ENCODE measurements at places on chromosomes 7 and 10.
A peak's percentile ranks its signal among the peaks of the same experiment; 100 is the strongest.

DNA sequence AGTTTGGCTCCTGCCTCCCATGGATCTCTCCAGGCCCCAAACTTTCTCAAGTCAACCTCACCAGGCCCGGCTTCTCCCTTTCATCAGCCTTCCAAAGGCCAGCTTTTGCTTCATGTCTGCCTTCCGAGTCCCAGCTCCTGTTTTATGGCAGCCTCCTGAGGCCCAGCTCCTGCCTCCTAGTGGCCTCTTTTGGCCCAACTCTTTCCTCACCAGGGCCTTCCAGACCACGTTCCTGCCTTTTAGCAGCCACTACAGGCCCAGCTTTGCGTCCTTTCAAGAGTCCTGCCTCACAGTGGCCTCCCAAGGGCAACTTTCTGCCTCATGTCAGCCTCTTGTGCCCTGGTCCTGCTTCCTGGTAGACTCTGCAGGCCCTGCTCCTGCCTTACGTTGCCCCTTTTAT is 15.3 kb upstream of the TMEM248 start:
- DNase-seq = no peak

DNA sequence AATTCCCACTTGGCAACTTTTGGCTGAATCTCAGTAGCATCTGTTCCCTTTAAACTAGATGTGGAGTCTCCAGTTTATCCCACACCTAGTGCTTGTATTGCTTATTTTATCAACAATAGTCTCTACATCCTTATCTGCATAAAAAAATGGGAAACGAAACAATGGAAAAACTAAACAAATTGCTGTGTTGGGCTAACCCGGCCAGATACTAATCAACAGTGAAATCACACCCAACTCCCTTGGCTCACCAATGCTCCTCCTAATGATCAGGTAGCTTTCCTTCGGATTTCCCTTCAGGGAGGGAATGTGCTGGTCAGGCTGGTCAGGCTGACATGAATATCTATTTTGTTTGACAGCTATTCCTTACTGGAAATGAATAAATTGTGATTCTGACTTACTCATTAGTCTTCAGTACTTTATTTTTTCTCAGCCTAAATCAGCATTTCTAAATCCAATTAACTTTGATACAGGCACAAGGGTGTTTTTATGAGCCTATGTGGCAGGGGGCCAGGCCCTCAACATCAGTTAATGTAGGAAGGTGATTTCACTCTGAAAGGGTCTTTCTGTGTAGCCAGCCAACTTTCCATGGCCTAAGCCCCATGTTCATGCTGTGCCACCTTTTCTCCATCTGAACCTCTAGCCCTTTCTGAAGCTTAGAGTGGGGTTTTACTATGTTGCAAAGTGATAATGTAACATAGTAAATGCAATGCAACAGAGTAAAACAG is 170.5 kb upstream of the NPSR1 start:
- no peak for DNase-seq

DNA sequence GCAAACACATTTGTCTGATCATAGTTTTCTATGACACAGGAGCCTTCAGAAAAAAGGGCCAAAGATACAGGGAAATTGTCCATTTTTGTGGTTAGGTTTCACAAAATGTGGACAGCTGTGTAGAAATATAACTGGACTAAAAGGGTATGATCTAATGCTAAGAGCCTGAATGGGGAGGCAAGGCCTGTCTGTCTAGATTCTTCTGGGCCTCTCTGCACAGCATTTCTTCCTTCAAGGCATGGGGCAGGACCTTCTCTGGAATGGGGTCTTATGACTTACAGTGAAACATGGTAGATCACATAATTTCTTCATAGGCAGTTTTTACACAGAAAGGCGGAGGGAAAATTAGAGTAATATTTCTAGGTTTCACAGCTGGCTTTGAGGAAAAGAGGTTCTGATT is 795.7 kb downstream of the GRID1 start:
- DNase-seq = no peak

DNA sequence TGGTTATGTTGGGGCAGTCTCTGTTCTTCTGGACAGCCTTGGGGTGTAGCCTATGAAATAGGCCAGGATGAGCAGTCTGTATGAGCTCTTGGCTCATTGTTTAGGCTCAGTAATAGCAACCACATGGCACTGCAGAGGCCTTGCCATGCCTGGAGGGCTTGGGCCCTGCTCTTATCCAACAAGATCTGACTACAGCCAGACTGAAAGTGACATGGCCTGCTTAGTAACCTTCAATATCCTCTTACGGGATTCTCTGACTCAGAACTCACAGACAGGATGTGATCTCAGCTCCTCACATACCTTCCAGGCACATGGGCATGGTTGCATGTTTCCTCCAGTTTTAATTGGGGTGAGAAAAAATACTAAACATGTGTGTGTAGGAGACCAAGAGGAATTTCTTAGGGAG is 289.3 kb downstream of the PTEN start:
- no peak for DNase-seq

- no peak for DNase-seq
Measured at GRCh38 chr10:34473174-34474008, 341.7 kb downstream of the PARD3 start.

- no peak for DNase-seq
Measured at GRCh38 chr7:135197906-135198655, 13.2 kb downstream of the WDR91 start.

DNA sequence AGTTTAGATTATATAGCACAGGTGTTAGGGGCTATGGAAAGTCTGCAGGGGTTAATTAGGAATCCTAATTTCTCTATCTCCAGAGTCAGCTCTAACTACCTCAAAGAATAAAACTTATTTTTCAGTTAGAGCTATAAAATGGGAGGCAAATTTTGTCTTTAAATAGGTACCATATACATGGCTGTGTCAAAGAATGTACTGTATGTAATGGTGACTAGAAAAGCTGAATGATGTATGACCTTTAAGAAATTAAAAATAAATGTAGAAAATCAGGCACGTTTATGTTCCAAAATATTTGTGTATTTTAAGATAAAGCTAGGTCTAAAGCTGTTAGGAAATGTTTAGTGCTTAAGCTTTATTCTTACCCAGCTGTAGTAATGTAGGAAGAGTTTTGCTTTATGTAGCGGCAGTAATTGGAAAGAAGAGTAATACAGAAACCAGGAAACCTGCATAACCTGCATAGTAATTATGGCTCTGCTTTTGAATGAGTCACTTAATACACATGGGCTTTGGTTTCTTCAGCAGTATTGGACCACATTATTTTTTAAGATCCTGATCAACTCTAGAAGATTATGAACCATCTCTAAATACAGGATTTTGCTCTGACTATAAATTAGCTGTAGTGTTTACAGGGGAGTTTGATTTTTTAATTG is 85.0 kb downstream of the KMT2E start:
- no peak for DNase-seq

DNA sequence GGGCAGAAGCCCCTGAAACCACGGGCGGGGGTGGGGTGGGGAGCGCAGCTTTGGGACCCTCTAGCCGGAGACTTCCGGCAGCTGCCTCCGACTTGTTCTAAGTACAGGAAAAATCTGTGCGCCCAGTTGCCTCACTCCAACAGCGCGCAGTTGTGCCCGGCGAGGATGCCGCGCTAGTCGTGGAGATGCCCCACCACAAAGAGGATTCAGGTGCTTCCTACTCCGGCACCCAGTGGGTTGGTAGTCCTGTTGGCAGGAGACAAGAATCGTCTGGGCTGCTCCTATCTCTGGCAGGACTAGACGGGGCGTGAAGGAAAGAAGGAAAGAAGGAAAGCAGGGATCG is 465 bp upstream of the NPY start:
- DNase-seq = no peak

GRCh38 chr10:133127291-133128125 is 32.5 kb upstream of the KNDC1 start:
- no peak for DNase-seq

- no peak for DNase-seq
Measured at GRCh38 chr7:155232911-155233310, 64.8 kb upstream of the INSIG1 start.

DNA sequence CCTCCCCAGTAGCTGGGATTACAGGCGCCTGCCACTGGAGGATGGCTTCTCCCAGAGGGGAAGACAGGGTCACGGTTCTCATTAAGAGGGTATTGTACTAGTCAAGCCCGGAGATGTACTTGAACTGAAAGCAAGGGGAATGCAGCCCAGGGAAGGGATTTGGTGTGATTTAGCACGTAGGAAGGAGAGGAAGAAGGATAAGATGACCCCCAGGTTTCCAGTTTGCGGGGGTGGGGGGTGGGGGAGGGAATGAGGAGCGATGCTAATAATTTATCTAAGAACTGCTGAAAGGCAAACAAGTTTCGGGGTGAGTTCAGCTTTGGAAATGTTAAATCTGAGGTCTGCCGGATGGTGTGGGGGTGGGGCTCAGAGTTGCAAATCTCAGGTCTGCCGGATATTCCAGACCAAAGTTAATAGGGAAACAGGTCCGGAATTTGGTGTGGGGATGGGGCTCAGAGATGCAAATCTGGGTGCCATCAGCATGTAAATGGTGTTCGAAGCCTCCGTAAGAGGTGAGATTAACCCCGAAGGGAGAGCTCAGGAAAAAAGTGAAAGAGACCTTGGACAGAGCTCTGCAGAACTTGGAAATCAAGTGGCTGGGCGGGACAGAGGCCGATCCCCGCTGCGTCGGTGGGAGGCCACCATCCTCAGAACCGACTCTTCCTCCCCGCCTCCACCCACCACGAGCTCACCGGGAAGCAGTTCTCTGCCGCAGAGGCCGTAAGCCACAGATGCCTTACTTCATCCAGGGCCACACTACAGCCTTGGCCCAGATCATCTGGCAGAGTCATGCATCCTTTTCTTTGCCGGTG is 1.6 kb upstream of the SEPHS1 start:
- DNase-seq = peak; percentile 73

GRCh38 chr7:129612112-129613015 is 844 bp downstream of the NRF1 start:
- DNase-seq = peak; percentile 61

DNA sequence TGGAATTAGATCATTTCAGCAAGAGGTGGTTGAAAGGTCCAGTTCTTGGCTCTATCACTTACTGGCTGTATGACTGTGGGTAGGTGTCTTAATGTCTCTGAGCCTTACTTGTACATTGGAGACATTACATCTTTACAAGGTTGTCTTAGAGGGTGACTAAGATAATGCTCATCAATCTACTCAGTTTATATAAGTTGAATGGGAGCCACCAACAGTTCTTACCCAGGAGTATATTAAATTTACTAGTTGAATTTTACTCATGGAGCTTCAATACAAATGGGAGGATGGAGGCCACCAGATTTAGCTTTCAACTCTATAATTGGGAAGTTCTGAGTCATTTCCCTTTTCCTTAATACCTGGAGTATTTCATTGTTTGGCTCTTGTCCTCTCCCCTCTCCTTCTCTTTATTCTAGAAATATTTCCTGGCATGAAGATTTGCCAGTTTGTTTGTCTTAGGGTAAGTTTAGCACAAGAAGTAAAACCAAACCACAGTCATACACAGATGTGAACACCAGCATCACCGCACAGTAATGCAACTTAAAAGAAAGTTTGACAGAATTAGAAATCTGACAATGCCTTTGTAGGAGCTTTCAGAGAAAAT is 222.8 kb downstream of the LRMDA start:
- DNase-seq = no peak

DNA sequence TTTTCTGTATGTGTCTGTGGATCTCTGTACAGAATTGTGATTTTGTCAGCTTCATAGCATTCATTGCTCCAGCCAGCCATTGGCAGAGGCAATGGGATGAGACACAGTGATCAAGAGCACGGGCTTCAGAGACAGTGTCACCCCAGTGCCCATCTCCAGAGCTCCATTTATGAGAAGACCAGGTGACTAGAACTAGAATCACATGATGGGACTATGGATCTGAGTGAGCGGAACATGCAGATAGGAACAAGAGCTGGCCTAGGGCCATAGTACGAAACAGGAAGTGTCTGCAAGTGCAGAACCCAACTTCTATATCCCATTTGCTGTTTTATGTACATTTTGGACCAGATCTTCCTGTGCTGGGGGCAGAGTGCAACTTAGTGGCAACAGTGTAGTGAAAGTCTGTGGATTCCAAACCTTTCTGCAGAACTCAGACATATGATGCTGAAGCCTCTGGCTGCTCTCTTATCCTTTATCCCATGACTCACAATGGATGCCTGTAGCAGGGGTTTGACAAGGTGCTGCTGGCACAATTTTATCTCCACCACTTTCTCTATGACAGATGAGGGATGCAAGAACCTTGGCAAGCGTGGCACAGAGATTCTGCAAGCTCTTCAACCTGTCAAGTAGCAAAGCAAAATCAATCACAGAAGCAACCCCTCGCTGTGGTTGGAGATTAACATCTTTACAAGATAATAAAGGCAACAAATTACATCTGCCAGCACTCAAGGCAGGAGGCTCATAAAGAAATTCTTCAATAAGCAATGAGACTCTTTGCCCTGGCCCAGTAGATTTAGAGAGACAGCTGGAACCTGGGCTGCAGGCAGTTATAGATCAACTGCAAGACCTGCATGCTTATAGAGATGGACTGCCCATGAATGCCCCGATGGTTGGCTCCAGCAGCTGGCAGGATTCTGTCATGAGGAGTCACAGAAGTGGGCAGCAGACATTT is 681.3 kb downstream of the TNS3 start:
- no peak for DNase-seq

GRCh38 chr7:25031007-25031406 is 51.0 kb upstream of the OSBPL3 start:
- no peak for DNase-seq

DNA sequence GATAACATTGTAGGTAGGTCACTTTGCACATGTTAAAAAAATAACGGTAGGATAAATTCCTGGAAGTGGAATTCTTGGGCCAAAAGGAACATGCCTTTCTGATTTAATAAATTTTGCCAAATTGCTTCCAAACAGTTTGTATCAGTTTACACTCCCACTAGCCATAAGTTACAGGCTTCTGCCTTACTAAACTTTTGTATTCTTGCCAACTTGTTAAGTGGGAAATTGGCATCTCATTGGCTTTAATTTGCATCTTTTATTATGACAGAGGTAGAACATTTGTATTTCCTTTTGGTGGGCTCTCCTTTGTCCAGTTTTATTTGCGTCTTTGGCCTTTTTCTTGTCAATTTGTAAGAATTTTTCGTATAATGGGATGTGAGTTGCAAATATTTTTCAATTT is 38.3 kb upstream of the FAM180A start:
- DNase-seq = no peak

DNA sequence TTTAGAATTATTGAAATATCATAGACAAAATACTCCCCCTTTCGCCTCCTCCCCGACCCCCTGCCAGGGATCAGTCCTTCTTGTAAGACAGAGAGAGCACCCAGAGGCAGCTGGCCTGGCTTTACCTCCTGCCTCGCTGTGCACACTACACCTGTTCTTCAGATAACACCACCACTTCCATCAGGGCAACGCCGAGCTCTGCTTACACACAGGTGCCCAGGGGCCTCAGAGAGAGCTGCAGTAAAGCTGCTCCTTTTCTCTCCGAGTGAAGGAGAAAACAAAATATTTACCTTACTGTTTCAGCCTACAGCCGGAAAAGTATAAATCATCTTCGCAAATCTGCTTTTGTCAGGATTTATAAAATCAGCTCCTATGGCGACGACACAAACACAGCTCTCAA is 80.7 kb downstream of the HIPK2 start:
- DNase-seq = no peak

GRCh38 chr10:78335371-78335690 is 301.7 kb downstream of the RPS24 start:
- no peak for DNase-seq

- no peak for DNase-seq
Measured at GRCh38 chr10:49115796-49116508, 630 bp upstream of the VSTM4 start.

Data from muscle of arm (tissue), 14 donors.